ENCODE measurements at places on chromosomes 5 and 9.
A peak's percentile ranks its signal among the peaks of the same experiment; 100 is the strongest.

GRCh38 chr5:94855543-94855942 is 237.1 kb downstream of the SLF1 start:
- DNase-seq = no peak

DNA sequence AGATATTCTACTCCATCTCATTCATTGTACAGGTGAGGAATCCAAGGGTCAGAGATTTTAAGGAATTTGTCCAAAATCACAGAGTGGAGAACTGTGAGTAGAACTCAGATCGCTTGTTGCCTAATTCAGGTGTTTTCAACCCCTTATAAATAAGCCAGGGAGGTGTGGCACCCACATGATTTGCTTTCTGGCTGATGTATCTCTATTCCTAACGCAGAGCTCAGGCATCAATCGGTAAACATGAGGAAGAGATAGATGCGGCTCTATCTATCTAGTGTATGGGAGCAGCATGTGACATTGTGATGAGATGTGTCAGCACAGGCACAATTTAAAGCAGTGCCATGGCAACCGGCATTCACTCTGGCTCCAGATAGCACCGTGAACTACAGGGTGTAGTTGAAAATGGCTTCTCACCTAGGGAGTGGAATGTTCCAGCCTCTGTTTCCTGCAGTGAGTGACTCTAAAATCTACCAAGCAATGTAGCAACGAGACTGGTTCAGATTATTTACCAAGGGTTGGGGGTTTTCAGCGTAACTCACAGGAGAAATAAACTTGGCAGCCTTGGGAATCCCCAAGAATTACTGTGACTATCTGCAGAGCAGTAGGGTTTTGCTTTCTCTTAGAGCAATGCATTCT is 53.4 kb upstream of the SUB1 start:
- no peak for DNase-seq

DNA sequence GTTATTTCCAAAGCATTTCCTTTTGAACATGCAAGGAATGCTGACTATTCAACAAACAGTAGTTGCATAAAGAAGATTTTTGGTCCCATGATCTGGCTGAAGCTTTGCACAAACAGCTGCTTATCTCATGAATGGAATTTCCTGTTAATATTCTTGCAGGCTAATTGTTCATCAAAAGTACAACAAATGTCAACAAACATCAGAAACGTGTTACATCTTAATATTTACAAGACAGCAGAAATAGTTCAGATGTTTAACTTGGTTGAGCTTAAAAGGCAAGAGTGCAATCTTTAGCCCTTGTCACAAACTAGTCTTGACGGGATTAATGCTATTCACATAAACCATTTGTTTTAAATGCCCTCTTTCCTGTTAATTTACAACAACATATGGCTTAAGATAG is 47.9 kb upstream of the BASP1 start:
- DNase-seq = no peak

DNA sequence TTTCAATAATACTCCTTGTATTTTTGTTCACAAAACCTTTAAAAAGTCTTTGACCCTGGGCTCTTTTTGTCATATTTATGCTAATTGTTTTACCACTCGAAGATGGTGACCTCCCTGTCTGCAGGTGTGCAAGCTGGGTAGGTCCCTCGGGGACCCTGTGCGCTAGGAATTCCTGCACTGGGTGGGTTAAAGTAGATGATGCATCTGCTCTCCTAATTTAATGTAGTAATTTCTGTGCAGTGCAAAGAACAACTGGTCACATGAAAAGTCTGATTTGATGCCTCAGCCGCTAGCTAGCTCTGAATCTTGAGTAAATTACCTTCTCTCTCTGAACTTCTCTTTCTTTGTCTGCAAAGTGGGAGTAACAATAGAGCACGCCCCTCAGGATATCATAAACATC is 139.1 kb upstream of the OTULINL start:
- no peak for DNase-seq

DNA sequence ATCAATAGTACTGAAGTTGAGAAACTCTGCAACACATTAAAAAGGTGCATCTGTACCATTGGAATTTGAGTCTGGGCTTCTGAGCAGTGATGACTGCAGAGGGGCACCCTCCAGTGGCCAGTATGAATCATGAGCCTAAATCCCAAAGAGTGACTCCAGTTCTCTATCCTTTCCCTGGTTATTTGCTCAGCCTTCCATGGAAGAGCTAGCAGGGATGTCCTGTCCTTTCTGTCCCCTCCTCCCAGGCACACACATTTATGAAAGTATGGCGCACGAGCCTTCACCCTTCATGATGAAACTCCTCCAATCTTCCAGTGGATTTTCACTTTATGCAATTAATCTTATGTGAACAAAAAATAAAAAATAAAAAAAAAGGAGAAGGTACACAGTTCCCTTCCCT is 81.0 kb downstream of the ESM1 start:
- DNase-seq = no peak

- DNase-seq = no peak
Measured at GRCh38 chr5:41526699-41527098, 16.3 kb upstream of the PLCXD3 start.

- DNase-seq = no peak
Measured at GRCh38 chr9:80378669-80379293, 807.0 kb downstream of the TLE4 start.

DNA sequence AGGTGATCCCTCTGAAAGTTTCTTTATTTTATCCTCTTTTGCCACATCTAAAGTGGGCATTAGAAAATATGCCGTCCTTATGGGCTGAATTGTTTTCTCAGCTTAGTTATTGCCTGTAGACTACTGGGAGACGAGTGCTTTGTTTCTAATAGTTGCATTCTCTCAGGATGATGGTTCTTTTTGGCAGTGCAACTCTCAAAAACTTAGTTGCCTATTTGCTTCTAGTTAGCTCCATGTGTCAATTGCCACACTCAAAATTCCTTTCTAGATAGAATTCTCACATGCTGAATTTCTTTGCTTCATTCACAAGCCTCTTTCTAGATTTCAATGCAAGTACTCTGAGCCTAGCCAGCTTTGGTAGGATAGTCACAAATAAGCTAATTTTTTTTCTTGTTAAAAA is 155.5 kb downstream of the FGF10 start:
- no peak for DNase-seq

DNA sequence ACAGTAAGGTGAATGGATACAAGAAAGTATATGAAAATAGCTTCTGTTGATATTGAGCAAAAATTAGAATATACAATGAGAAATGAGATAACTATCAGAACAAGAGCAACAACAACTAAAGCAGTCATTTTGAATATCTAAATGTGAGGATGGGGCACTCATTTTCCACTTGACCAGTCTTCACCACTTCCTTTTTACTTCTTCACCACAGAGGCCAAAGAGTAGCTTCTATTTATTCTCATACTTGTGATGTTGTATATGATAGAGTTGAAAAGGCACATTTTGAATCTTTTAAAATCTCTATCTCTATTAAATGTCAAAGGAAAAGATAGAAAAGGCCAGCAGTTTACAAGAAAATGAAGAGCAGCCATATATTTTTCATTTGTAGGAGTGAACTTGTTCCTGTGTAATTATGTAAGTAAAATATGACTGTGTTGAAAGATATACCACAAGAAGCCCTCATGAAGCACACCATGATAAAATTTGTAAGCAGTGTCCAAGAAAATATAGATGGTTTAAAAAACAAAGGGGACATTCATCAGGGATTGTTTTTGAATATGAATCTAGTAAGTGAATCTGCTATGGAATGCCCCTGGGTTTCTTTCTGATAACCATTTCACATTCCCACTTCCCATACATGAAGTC is 39.2 kb downstream of the ADAMTS19 start:
- DNase-seq = no peak

- no peak for DNase-seq
Measured at GRCh38 chr5:54835647-54836046, 149.7 kb downstream of the ESM1 start.

GRCh38 chr5:54295651-54296276 is 14.6 kb downstream of the ARL15 start:
- DNase-seq = no peak

DNA sequence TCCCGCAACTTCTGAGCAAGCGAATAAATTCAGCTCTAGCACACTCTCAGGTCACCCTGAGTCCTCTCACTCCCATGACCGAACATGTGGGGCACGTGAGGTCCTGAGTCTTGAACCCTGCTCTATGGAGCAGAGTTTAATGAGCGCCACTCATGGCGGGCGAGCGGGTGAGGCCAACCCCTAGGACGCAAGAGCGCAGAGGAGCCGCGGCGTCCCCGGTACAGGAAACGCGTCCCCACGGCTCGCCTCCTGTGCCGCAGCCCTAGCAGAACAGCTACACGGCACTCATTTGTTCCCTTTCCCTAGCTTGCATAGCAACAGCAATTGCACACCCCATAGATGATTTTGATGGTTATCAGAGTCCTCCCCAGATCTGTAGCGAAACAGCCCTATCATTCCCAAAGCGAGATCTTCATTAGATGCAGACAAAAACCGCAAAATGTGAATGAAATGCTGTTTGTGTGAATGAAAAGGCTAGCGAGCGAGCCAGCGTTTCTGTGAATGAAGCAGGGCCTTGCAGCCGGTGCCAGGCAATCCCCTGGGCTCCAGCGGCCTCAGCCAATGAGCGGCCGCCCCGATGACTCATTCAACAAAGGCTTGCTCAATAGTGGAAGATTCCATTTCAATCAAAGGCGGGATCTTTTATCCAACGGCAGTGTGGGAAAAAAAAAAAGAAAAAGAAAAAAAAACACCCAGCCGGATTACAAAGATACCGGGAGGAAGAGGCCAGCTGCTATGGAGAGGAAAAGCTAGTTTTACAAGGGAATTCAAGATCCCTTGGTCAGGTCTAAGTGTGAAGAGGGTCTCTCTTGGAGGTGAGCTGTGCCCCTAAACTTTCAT is 1.5 kb upstream of the SHC3 start:
- peak; percentile 88 for DNase-seq

GRCh38 chr5:102865171-102865509 is 110.0 kb downstream of the PAM start:
- DNase-seq = no peak

DNA sequence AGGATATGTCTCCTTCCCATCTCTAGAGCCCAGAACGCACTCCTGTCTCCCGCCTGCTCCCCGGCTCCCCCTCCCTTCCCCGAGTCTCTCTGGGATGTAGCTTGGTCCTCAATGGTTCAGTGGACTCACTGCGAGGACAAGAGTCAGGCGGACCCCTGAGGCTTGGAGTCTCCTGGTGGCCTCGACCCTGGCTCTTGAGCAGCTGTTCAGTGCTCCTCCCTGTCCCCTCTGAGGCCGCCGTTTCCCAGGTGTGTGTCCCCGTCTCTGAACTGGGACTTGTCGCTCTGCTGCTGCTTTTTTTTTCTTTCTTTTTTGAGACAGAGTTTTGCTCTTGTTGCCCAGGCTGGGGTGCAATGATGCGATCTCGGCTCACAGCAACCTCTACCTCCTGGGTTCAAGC is 44.8 kb upstream of the IER5L start:
- no peak for DNase-seq

DNA sequence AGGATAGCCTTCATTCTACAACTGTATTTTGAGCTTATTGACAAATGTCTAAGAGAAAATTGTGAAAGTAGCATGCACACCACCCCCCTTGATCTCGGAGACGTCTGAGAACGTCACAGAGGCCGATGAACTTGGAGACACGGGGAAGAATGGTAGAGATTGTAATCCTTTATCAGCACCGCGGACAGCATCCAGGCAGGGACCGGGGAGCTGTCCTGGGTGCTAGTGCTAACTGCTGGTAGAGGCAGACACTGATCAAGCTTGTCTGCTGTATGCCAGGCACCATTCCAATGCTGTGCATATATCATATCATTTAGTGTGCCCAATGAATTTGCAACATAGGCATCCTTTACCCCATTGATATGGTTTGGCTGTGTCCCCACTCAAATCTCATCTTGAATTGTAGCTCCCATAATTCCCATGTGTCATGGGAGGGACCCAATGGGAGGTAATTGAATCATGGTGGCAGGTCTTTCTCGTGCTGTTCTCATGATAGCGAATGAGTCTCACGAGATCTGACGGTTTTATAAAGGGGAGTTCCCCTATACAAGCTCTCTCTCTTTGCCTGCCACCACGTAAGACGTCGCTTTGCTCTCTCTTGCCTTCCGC is 98.8 kb downstream of the LHX2 start:
- peak; percentile 70 for DNase-seq

DNA sequence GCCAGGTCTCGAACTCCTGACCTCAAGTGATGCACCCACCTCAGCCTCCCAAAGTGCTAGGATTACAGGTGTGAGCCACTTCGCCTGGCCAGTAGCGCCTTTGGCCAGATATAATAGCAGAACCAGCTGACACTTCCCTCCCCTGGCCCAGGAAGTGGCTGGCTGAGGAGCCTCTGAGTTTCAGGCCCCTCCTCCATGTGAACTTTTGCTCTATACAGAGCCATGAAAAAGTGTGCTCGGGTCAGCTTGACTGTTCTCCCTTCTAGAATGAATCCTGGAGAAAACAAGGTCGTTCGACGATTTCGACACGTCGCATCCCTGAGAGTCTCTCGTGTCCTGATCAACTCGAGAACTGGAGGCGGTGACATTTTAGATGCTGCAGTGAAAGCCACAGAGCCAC is 8.6 kb upstream of the ZDHHC12 start:
- no peak for DNase-seq

- peak; percentile 18 for DNase-seq
Measured at GRCh38 chr9:6007770-6008168, 7.7 kb downstream of the RANBP6 start.

GRCh38 chr5:135038813-135039270 is 4.8 kb upstream of the PITX1 start:
- no peak for DNase-seq

DNA sequence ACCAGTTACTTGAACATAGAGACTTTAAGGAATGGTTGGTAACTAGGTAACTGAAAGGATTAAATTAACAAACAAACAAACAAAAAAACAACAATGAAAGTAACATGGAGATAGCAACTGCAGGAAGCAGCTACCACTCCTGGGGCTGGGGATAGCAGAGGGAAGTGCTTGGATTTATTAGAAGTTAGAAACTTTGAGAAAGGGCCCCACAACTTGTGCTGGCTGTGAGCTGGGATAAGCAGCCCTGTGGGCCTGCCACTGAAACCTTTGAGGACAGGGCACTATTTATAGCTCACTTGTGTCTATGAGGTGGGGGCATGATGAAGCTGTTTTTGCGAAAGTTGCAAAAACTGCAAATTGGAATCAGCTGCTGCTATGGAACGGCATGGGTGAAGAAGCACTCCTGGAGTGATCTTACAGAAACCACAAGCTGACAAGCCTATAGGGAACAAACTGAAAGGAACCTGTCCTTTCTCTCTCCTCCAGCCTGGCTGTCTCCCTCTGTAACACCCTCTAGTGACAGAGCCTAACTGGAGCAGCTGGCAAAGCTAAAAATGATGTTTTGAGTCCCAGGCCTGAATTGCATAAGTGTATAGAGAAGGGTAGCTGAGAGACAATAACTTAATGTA is 91.4 kb upstream of the RANBP6 start:
- no peak for DNase-seq

Data from 8988T (cell line).